RWPE2 (cell line): ENCODE measurements at places on chromosomes 4 and X.

- DNase-seq = no peak
These were observed 371.8 kb downstream of the ADGRL3 start for GRCh38 chr4:61571761-61572559.

GRCh38 chr4:67604029-67604381 lies 45.5 kb downstream of the STAP1 start:
- DNase-seq = no peak

DNA sequence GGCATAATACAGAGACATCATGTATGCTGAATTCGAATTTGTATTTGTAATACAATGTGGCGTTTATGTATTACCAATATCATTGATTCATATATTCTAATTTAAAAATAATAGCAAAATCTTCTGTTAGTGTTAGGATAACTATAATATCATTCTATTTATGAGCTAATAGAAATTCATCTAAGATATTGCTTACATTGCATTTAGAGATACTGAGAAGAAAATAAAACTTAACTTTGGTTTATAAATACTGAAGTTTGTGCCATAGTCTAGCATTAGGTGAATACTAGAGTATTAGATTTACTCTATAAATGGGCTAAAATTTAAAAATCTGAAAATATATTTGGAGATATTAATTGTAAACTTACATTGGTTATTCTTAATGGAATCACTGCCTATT lies 1590.6 kb downstream of the PCDH18 start:
- no peak for DNase-seq

DNA sequence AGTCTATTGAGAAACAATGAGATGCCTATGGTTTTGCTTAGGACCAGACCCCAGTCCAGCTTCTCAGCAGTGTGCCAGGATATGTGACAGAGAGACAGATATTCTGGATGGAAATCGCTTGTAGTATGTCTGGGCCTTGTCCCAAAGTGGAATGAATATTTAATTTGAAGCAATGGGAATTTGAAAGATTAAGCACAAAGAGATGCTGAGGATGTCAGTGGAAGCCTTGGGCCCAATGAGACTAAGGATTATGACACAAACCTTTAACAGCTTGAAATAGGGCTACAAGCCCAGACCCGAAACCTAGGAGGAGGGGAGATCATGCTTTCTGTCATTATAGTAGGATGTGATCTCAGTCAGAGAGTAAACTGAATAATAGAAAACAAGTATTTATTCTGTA lies 459.2 kb downstream of the FAT4 start:
- no peak for DNase-seq

- DNase-seq = no peak
These were observed 18.4 kb upstream of the XK start for GRCh38 chrX:37667141-37667540.

DNA sequence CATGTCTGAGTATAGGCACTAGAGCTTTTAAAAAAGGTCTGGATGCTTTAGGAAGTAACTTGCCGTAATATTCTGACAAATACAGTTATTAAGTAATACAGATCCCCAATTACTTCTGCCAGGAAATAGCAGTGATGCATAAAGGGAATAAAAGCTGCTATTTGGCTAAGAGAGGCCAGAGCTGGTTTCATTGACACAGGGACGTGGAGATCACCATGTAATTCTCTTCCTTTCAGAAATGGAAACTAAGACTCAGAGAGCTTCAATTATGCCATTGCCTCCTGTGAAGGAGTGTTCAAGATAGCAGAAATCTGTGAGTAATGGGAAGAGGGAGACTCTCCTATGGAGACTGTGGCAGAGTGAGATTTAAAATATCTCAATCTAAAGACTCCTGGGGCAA lies 238.1 kb downstream of the SLITRK2 start:
- DNase-seq = no peak

DNA sequence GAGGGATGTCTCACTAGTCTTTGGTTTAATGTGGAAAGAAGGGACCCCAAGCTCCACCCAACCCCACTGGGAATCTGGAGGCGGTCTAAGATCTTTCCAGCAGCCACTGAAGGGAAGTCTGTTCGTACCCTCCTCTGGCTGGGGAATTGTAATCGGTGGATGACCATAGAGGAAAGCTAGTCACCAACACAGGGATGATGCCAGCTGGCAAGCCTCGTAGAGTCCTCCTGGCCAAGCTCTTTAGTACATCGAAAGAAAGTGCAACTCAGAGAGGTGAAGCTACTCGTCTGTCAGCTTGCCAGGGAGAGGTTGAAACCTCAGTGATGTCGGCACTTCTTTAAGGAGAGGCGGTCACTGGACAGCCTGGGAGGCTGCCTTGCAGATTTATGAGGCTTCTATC lies 58.7 kb downstream of the MAMLD1 start:
- no peak for DNase-seq
